ENCODE measurements at places on chromosomes 4 and X.

- DNase-seq, result no peak
These were observed 199.9 kb upstream of the MAGEB2 start for GRCh38 chrX:30015440-30015839.

GRCh38 chr4:67201334-67201733 lies 344.0 kb downstream of the CENPC start:
- no peak for DNase-seq

GRCh38 chr4:98399915-98400314 lies 138.7 kb downstream of the RAP1GDS1 start:
- no peak for DNase-seq

GRCh38 chr4:80072228-80072743 lies 743 bp downstream of the ANTXR2 start:
- DNase-seq, result no peak

GRCh38 chr4:76767983-76768382 lies 130.0 kb downstream of the SOWAHB start:
- no peak for DNase-seq

- DNase-seq, result no peak
These were observed 116.1 kb downstream of the MAPK10 start for GRCh38 chr4:86243750-86244149.

DNA sequence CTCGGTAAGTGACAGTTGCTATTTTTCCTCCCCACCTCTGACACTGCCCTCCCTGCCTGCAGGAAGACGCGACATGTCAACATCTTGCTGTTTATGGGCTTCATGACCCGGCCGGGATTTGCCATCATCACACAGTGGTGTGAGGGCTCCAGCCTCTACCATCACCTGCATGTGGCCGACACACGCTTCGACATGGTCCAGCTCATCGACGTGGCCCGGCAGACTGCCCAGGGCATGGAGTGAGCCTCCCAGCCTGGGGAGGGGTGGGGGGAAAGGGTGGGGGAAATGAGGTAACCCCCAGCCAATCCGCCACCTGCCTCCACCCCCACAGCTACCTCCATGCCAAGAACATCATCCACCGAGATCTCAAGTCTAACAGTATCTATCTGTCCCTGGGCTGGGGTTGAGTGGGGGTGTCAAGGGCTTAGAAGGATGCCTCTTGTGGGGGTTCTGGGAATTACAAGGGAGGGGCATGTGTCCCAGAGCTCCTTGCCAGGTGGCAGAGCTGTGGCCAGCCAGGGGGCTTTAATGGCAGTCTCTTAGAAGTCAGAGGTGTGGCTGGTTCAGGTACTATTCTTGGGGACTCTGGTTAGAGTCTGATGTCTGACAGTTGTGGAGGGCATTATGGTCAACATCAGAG lies 7.8 kb downstream of the ARAF start:
- DNase-seq, result no peak

DNA sequence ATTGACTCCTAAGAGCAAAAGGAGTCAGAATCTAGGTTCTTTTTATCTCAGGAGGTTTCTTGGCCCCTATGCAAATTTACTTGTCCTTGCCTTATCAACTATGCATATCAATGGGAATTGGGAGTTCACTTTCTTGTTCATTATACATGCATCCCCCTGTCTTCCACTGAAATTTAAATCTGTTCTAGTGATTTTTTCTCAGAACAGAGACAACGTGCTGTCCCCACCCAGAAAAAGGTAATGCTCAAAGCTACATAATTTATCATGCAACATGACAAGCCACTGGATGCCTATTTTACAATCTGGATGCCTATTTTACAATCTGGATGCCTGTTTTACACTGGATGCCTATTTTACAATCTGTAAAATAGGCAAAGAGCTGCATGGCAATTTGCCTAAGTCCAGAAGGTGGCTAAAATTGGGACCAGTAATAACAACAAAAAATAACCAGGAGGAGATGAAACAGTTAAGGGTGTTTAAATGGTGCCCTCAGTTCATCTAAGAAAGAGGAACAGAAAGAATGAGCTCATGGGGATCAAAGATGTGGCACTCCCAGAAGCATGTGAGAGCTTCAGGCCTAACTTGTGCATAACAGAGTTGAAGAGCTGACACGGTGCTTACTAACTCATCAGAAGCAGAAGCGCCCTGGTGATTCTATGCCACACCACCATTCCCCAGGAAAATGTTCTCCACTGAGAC lies 537.8 kb upstream of the BOD1L1 start:
- DNase-seq, result no peak

All from stimulated activated CD8-positive, alpha-beta memory T cell treated with anti-CD3 and anti-CD28 coated beads, Interleukin-15, amount 100 ng/mL, for 1 hour (primary cell).